ENCODE measurements at places on chromosomes 11 and 22.

GRCh38 chr22:30535182-30535581 lies 11.4 kb downstream of the SEC14L6 start:
- DNase-seq = no peak

DNA sequence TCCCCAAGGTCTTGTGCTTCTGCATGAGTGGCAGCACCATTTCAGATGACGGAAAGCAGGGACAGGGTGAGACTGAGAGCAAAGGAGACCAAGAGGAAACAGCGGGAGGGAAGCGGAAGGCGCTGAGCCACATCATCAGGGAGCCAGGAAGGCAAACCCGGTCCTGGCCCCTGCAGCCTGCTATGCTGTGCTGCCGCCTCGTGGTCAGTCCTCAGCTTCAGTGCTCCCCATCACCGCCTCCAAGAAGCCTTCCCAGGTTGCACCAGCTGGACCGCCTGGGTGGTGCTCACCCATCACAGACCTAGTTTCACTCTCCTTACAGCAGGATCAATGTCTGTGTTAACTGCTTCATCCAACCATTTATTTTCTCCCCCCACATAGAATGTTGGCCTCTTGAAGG lies 73.0 kb upstream of the PHF21B start:
- DNase-seq = no peak

GRCh38 chr11:33263549-33263948 lies 6.4 kb downstream of the HIPK3 start:
- no peak for DNase-seq

DNA sequence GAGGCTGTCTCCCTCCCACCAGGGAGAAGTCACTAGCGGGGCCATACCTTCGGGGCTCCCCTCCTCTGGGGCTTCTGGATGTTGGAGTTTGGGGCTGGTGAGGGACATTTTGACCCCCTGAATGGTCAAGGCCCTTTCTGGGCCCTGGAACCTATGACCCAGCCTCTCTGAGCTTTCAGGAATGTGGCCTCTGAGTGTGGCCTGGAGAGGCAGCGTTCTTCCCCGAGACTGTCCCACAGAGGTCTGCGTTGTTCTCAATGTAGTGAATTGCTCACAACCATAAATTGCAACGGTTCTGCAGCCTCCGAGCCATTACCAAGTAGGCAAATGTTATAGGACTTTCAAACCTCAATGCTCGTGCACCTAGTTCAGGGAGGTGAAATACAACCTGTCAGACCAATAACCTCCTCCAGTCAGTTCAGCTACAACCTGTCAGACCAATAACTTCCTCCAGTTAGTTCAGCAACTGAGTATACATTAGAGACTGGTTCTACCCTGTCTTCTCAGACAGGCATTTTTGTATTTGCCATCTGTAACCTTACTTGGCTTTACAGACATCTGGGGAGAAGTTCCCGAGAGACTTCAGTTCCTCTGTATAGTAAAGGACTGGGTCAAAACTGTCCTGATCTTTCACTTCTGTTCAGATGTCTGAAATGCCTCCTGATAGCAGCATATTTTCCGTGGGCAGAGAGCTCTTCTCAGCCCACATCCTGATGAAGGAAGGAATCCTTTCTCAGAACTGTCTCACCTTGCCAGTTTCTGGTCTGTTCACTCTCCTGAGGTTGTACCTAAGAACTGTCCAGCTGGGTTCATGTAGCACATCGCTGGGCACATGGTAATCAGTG lies 34.2 kb downstream of the MICAL2 start:
- no peak for DNase-seq

DNA sequence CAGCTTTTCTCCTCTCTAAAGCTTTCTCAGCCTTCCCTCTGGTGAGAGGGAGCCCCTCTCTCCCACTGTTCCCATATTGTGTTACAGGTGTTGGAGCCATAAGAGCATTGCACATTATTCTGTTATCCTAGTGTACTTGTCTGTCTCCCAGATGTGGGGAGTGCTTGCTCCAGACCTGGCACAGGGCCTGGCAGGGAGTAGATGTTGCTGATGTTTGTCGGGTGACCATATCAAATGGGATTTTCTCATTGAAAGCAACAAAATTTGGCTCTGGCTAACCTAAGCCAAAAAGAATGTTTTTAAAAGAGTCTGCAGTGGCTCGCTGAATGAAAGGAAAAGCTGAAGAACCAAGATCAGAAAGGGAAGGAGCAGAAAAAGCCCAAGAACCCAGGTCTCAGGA lies 41.1 kb downstream of the CYB5R2 start:
- no peak for DNase-seq

GRCh38 chr11:132168344-132168981 lies 798.0 kb downstream of the NTM start:
- no peak for DNase-seq

- no peak for DNase-seq
These were observed at the start of gene PCF11 for GRCh38 chr11:83156996-83157593. TSS of gene PCF11 (plus strand) at chr11:83157131. CDS start at chr11:83157440, 309 bp downstream.

GRCh38 chr22:49099496-49100124 lies 728.1 kb downstream of the BRD1 start:
- DNase-seq = no peak

- no peak for DNase-seq
These were observed 864.2 kb downstream of the FAM181B start for GRCh38 chr11:81869351-81870065.

- DNase-seq = no peak
These were observed at the start of gene APOL3 for GRCh38 chr22:36160499-36160942. TSS of gene APOL3 (minus strand) at chr22:36160755. CDS start at chr22:36149055, 11,700 bp downstream.

GRCh38 chr22:30920407-30920806 lies 48.2 kb downstream of the MORC2 start:
- peak; percentile 12 for DNase-seq

- DNase-seq = no peak
These were observed 90.8 kb upstream of the ALKBH3 start for GRCh38 chr11:43789700-43790443.

DNA sequence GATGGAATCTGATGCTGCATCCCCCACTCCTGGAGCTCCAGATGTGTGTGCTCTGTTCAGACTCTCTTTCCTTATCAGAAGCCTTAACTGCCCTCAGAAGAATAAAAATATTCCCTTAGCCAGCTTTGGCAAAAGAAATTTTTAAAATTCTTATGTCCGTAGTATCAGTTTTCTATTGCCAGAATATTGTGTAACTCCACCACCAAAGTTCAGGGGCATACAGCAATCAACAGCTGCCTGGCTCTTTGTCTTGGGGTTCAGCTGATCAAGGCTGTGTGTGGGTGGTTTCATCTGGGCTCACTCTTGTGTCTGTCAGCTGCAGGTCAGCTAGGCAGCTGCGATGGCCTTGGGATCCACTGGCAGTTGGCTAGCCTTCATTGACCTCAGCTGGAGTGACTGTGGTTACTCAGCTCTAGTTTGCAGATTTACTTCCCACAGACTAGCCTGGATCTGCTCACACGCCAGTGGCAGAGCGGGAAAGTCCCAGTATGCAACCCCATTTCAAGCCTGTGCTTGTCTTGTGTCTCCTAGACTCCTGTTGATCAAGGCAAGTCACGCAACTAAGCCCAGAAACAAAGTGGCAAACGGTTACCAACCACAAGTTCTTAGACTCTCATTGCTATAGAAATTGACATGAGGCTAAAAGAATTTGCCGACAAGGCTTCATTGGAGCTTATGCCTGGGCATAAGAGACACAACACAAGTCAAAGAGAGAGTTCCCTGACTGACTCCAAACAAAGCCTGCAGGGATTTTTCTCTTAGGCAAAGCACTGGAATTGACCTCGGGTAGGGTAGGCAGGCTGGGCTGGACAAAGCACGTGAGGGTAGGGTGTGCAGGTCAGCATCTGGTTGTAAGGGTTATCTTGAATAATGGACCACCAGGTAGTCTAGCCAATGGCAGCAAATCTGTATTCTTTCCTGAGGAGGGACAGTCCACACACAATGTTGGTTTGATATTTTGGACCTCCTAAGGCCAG lies 7.5 kb downstream of the TMEM138 start:
- no peak for DNase-seq

DNA sequence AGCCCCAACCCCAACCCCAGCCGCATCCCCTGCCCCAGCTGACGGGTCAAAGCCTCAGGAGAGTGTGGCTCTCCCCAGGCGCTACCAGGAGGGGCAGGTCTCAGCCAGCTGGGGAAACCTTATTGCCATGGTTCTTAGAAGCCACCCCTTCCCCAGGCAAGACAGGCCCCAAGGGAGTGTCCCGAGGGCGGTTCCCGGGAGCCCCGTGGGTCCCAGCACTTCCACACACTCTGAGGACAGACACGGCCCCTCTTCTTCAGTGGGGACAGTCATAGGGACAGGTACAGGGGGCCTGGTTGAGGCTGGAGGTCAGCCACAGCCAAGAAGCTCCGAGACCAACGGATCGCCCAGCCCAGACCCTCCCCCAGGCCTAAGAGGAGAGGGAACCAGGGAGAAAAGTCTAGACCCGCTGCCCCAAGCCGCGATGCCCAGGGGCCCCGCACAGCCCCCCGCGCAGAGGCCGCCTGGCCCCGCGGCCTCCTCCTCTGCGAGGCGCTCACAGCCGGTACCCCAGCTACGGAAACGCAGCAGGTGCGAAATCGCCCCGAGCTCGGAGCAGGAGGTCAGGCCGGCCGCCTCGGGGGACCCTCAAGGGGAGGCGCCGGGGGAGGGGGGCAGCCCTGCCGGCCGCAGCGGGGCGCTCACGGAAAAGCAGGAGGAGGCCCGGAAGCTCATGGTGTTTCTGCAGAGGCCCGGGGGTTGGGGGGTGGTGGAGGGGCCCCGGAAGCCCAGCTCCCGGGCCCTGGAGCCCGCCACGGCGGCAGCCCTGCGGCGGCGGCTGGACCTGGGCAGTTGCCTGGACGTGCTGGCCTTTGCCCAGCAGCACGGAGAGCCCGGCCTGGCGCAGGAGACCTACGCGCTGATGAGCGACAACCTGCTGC lies 2.6 kb downstream of the KLHDC7B start:
- no peak for DNase-seq

All from DMS 273 treated with DMSO at 0.1 percent for 48 hours (cell line).